Hindlimb muscle (tissue), 1 donor: ENCODE measurements at places on chromosomes 1 and 21.

GRCh38 chr1:61743431-61743705 is 1.1 kb downstream of the PATJ start:
- DNase-seq: no peak

DNA sequence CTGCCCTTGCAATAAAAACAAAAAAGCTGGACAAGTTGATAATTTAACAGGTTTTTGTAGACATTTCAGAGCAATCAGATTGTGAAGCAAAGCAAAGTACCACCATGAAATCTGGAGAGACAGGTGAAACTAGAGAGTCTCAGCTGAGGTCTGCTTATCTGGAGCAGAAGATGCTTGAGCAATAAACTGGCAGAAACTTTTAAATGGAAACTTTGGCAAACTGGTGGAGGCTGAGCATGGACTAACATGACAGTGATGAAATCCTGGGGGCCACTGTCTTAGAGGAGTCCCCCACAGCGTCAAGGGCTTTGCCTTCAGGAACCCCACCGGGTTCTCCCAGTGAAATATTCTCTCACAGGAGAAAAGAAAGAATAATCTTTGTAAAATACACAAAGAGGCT is 416.3 kb upstream of the B3GALT2 start:
- DNase-seq: no peak

DNA sequence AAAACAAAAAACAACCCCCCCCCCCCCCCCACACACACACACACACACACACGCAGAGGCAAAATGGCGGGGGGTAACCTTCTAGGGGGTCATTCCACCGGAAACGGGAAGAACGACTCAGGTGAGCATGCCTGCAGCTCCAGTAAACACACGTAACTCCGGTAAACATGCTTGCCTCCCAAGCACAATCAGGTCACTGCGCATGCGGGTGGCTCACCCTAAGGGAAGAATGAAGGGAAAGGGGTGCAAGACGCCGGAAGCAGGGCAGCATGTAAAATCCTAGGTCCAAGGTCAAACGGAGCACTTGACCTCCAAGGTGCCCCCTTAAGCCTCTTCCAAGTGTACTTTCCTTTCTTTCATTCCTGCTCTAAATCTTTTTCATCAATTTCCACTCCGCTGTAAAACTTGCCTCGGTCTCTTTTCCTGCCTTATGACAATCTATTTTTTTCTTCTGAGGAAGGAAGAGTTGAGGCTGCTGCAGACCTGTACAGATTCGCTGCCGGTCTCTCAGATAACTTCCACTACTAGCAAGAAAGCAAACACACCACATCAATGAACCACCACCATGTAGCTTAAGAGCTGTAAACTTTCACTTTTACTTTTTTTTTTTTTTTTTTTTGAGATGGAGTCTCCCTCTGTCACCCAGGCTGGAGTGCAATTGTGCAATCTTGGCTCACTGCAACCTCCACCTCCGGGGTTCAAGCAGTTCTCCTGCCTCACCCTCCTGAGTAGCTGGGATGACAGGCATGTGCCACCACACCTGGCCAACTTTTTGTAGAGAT is 21.0 kb upstream of the CBR3 start:
- DNase-seq: no peak

- DNase-seq: no peak
Measured at GRCh38 chr1:224259986-224260385, 70.0 kb downstream of the NVL start.

GRCh38 chr1:193110246-193110645 is 5.0 kb upstream of the GLRX2 start:
- DNase-seq: no peak

GRCh38 chr1:234983564-234984238 is 144.9 kb downstream of the TOMM20 start:
- no peak for DNase-seq

DNA sequence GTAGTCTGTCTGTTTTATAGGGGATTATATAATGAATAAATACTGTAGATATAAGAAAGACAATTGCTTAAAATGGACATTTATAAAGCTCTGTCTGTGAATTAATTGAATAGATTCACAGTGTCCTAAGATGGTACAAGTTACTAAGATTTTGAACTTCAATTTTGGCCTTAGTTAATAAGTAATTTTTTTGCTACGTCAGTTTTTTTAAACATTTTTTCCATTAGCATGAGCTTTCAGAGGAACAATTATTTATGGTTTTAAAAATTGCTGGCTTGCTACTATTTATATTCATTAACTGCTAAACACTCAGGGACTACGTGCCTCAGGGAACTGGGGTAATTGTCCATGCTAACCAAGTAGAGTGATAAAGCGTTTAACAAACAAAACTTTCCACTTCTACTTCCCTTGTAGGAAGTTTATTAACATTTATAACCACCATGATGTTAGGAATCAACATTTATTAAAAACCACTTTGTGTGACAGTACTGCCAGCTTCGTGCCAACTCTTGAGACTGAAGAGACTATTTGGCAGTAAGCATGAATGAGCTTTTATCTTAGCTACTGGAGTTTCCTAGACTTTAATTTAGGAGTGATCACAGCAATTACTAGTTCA is 65.4 kb upstream of the PTGS2 start:
- no peak for DNase-seq

- DNase-seq: no peak
Measured at GRCh38 chr1:85328713-85329397, 52.4 kb upstream of the BCL10 start.

DNA sequence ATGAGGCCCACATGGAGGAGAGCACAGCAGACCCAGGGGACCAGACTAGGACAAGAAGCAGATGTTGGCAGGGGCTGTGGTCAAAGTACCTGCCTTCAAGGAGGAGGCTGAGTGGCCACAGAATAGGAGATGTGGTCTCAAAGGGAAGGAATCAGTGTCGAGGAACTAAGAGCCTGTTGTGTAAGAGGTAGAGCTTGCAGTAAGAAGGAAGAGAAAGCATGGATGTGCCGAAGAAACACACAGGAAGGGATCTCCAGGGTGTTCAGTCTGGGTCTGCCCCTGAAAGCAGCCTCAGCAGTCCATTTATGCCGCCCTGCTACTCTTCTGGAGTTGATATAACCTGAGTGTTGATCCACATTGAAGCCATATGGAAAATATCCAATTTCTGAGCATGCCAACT is 83.9 kb downstream of the NID1 start:
- DNase-seq: no peak

DNA sequence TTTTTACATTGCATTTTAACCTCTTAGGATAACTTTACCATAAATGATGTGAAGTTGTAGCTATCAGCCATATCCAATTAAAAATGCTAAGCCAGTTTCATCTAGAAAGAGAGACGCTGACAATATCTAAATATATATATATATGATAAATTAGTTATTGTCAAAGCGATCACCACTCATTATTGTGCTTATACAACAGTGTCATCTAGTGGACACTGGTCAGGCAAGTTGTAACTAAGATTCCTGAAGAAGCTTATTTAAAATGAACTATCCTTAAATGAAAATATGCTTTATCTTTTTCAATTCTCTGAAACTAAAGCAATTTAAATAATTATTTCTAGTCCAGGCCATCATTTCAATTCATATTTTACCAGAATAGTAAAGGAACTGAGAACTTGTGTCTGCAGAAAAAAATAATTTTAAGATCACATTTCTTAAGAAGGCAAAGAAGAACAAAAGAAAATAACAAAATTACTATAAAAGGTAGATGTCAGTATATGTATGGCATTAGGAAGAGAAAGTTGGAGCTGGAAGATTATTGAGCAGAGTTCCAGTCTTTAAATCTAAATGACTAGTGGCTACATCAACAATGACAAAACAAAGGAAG is 193.3 kb upstream of the SNX7 start:
- peak; percentile 31 for DNase-seq

GRCh38 chr1:88537787-88538186 is 146.3 kb upstream of the PKN2 start:
- no peak for DNase-seq

- DNase-seq: no peak
Measured at GRCh38 chr1:22484706-22485345, 33.2 kb downstream of the ZBTB40 start.

- DNase-seq: peak; percentile 7
Measured at GRCh38 chr1:111789142-111789541, 33.4 kb downstream of the DDX20 start.

DNA sequence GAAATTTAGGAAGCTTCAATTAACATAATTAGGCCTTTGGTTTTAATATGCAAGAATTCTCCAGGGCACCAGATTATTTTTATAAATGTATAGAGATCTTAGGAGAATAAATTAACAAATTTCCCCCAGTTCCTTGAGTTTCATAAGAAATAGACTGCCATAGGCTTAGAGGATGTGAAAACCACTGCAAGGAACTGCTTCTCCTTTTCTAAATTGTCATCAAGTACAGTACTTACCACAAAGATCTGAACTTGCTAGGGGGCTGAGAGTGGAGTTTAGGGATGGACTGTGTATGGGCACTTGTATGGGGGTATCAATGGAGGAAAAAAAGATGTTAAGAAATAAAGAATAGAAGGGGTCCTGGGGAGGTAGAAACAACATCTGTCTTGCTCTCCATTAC is 31.1 kb downstream of the LHX8 start:
- no peak for DNase-seq

DNA sequence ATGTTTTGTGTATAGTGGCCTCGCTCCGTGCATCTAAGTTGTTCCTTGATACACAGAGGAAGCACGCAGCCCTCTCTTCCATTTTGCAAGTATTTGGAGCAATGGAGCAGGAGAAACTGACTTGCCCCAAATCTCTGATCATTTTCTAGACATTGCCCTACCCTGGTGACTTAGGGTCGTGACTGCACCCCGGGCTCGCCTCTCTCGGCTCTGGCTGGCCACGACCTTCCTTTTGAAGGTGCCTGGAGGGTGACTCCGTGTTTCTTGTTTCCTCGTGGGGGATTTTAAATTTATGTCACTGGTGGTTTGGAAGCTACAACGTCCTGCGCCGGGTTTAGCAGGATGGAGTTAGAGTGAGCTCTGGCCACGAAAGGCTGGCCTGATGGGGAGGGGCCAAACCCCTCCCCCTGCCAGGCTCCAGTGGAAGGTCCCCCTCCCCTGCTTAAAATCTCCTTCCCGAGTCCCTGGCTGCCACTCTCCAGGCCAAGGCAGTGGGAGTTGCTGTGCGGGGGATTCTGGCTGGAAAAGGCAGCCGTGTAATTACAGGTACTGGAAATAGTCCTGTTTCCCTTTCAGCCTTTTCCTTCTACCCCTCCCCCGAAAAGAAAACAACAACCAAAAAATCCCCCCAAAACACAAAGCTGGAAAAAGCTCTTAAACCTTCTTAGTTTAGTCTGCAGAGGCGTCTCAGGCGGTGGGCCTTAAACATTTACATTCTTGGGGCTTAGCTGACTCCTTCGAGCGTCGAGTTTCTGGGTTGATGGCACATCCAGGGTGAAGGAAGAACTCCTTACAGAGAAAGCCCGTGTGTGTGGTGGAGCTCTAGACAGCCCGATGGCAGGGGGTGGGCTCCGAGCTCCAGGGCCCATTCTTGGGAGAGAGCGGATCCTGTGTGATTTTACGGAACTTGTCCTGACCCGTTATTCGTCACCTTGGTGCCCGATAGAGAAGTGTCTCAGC is 28.1 kb downstream of the SPSB1 start:
- no peak for DNase-seq
